ENCODE measurements at places on chromosomes 16 and 17. TPM values are rescaled to one million over a fixed set of nuclear protein-coding genes. Genes with fewer than 3 reads are reported as not detected.

Gene PIPOX
- 4.4 TPM for total RNA-seq

Gene FN3K
- total RNA-seq, result 11.7 TPM

DNA sequence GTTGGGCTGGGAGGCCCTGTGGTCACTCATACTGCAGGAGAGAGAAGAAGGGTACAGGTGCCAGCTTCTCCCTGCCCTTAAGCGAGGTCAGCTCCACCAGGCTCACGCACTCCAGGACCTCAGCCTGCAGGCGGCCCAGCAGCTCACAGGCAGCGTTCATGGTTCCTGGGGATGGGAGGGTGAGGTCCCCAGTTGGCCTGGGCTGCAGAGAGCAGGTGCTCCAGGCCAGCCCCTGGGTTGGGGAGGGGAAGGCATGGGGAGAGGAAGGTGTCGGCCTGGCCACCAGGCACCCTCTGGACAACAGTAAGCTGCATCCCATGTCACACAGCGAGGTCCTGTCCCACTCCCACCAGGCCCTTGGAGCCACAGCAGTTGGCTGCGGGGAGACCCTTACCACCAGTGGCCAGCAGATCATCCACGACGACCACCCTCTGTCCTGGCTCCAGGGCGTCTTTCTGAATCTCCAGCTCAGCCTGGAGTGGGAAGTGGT is 2.0 kb downstream of the APRT start:
- peaks cover 38% of the 10 kb centered on the region for H3K4me1 ChIP-seq
- no peak overlapping the region for H3K27ac ChIP-seq
- DNase-seq, result no peak
- H3K36me3 ChIP-seq, result peaks cover 62% of the 10 kb centered on the region
- H3K27me3 ChIP-seq, result no peaks in the 10 kb centered on the region
- H3K4me3 ChIP-seq, result no peak overlapping the region

Gene STX1B
- 16.0 TPM for total RNA-seq

- H3K27me3 ChIP-seq, result no peaks in the 10 kb centered on the region
- H3K4me3 ChIP-seq, result no peak overlapping the region
- DNase-seq, result no peak
- H3K36me3 ChIP-seq, result peaks cover 33% of the 10 kb centered on the region
- no peak overlapping the region for H3K27ac ChIP-seq
These were observed 191.8 kb upstream of the CHMP6 start for GRCh38 chr17:80799538-80800480.

GRCh38 chr16:75112734-75113491 is 3.7 kb downstream of the LDHD start:
- no peak for DNase-seq
- H3K36me3 ChIP-seq, result peaks cover 46% of the 10 kb centered on the region
- no peak overlapping the region for H3K27ac ChIP-seq
- peaks cover 78% of the 10 kb centered on the region for H3K4me1 ChIP-seq
- H3K4me3 ChIP-seq, result no peak overlapping the region
- no peaks in the 10 kb centered on the region for H3K27me3 ChIP-seq

- peaks cover 2% of the 10 kb centered on the region for H3K4me1 ChIP-seq
- no peak overlapping the region for H3K4me3 ChIP-seq
- H3K27ac ChIP-seq, result no peak overlapping the region
These were observed 23.1 kb upstream of the SDK2 start for GRCh38 chr17:73667181-73667959.
